ENCODE measurements at places on chromosomes 7 and 10.

DNA sequence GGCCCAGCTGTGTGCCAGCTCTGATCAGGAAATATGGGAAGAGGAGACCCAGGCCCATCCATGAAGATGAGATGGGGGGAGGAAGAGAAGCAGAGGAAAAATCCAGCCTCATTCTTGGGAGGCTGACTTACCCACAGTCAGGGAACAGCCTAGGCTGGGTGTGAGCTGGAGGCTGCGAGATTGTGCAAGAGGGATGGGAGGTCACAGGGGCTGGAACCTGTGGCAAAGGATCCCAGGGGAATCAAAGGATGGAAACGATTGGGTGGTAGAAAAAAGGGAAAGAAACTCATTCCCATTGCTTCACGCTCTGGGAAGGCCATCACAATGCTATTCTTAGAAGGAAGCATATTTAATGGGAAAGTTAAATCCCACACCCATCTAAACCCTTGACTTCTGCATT, 26.7 kb upstream of the CRHR2 start:
- DNase-seq: no peak

- DNase-seq: no peak
Observed at GRCh38 chr10:89861584-89862301, 160.4 kb downstream of the KIF20B start.

- DNase-seq: no peak
Observed at GRCh38 chr10:126597211-126597610, 73.3 kb downstream of the C10orf90 start.

- no peak for DNase-seq
Observed at GRCh38 chr7:49367072-49367471, 406.4 kb upstream of the VWC2 start.

GRCh38 chr10:14309593-14309992, 21.1 kb downstream of the FRMD4A start:
- no peak for DNase-seq

- no peak for DNase-seq
Observed at GRCh38 chr10:34549001-34549400, 266.1 kb downstream of the PARD3 start.

DNA sequence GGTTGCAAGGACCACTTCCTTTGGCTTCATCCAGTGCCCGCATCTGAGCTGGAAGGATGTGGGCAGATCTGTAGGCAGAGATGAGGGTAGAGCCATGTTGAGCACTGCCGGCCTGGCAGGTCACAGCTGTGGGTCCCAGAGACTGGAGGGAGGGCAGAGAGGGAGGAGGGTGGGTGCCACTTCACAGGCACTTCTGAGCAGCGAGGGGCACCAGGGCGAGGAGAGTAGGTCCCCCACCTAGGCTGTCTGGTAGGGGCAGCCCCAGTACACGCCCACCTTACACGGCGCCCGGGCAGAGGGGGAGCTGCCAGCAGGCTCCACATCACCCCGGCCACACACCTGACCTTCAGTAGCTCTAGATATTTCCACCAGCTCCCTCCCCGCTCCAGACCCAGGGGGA, 473.0 kb upstream of the FOXK1 start:
- DNase-seq: no peak

DNA sequence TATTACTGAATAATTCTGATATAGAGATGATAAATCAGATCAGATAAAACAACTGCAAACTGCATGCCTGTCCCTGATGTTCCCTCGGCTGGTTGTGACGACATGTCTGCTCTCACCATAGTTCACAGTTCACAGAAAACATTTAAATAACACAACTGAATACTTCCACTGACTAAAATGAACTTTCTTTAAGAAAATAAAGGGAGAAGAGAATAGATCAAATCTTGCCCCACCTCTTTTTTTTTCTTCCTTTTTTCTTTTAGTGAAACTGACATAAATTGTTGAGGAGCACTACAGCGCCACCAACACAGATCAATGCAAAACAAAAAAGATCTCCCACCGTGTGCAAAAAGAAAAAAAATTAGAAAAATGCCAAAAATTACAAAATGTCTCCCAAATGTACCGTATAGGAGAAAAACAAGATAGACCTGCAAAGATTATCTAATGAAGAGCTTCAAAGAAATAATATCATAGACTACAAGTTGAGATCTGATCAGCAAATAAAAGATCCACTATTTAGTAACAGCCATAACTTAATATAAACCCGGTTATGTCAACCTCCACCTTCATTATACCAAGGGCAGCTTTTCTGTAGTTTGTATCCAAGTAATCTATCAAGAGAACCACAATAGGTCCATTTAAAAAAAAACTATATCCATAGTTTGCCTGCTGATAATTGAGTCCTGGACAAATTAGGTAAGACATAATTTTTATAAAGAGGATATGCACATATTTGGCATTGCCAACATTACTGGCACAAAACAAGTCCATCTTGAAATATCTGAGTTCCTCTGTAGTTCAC, 30.7 kb upstream of the EPC1 start:
- no peak for DNase-seq

DNA sequence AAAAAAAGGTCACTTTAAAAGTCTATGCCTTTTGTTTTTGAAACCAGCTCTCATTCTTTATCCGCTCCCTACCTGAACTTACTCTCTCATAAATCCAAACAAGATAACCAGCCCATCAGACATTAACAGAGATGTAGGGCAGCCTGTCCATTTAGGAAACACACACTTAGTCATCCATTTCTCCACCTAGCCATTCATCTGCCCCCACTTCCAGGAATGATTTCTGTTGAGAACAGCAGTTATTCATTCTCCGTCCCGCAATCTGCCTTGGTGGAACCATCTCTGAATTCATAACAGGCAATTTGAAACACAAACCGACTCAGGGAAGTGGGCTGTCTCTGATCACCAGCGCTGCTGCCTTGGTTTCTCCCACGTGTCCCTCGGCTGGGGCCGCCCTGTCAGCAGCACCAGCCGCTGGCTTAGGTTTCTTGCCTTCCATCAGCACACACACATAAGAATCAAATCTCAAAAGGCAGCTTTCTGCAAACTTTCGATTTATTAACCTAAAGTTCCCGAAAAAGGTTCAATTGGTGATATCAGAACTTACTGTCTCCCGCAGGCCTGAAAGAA, 528.2 kb upstream of the NRP1 start:
- DNase-seq: no peak

DNA sequence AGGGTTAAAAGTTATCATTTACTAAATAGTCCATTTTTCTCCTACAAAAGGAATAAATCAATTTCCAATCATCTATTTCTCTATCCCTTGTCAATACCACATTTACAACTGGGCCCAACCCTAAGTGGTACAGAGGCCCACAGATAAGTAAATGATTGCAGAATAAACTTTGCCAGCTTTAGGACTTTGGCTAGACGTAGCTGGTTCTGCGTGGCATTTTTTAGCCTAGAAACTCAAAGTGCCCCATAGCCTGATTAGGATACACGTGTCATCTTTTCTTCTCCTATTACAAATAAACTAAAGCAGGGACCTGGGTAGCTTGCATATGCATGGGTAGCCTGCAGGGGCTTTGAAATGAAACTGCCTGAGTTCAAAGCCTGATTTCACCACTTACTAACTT, 56.4 kb downstream of the KLF6 start:
- no peak for DNase-seq

DNA sequence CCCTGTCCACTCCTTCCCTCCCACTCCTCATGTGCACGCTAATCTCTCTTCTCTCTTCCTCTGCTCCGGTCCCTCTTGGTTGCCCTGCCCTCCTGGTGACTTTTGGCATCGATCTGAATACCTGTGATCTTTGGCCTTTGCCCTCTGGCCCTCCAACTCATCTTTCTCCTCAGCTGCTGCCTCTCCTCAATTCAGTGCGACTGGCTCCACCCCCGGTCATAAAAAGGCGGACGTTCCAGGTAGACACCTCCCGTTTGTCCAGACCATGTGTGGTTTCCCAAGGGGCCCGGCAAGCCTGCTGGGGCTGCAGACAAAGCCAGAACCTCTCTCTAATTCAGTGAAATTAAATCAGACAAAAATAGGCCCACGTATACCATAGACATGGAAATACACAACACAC, 96.8 kb downstream of the COL13A1 start:
- DNase-seq: no peak

DNA sequence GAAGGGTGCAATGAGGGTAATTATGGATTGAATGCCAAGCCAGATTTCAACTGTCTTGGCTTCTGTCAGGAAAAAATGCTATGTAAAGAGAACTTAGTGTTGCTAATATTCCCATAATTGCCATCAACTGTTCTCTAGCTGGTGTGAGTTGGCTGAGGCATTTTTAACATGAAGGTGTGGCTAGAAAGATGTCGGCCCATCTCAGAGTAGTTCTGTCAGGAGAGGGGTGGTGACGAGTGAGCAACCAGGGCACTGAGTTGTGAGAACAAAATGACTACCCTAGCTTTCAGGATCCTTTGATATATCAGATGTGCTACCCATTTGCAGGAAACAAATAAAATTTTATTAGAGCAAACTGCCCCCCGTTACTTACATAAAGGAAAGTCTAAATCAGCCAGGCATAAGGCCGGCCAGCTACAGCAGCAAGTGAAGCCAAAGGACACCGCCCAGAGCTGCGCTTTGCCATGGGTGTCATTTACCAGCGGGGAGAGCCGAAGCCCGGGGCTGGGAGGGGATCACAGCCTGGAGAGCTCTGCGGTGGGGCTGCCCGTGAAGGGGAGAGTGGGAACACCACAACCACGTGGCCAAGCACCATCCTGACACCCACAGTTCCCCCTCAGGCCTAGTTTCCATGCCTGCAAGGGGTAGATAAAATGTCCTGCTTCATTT, 141.4 kb downstream of the ICA1 start:
- no peak for DNase-seq

DNA sequence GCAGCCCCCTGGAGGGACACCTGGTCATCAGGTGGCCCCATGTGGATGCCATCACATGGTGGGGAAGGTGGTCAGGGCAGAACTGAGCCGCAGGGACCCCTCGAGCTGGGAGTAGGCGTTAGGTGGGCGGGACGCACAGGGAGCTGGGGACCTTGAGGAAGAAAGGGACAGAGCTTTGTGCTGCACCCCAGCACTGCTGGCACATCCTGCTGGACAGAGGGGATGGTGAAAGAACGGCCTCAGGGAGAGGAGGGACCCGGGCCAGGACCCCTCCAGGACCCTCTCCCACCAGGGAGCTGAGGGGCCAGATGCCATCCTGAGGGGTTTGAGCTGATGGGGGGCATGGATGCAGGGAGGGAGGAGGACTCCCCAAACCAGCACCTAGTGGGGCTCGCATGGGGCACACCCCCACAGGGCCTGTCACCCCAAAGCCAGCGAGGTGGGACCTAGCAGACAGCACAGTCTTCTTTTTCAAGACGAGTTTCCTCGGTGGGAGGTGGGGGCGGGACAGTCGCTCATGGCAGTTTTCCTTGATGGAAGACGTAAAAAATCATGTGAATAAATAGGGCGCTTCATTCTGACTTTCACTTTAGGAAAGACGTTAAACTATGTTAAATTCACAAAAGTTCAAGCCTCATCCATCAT, 43.3 kb downstream of the STK32C start:
- DNase-seq: no peak

DNA sequence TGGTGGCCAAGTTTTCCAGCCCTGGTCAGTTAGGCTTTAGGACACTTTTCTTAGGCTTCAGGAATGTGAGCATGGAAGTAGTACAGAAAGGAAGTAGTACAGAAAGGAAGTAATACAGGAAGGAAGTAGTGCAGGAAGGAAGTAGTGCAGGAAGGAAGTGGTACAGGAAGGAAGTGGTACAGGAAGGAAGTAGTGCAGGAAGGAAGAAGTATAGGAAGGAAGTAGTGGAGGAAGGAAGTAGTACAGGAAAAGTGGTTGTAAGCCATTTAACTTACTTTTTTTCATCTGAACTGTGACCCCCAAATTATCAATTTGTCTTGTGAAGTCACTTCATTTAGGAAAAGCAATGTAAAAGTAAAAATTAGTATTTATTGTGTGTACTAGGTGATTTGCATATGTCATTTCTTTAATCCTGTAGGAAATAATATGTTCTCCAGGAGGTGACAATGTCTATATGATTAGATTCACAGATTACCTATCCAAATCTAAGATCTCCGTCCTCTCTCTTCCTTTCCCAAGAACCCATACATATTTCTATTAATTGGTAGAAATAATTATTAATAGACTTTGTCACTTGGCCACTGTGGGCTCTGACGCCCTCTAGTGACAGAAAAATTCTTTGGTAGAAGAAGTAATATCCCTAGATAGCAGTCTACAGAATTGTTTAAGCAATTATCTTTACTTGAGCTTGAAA, 3.9 kb upstream of the FAS start:
- DNase-seq: no peak

- DNase-seq: no peak
Observed at GRCh38 chr10:84784749-84785148, 456.4 kb downstream of the CCSER2 start.

GRCh38 chr7:47039089-47039648, 542.7 kb downstream of the TNS3 start:
- DNase-seq: no peak

DNA sequence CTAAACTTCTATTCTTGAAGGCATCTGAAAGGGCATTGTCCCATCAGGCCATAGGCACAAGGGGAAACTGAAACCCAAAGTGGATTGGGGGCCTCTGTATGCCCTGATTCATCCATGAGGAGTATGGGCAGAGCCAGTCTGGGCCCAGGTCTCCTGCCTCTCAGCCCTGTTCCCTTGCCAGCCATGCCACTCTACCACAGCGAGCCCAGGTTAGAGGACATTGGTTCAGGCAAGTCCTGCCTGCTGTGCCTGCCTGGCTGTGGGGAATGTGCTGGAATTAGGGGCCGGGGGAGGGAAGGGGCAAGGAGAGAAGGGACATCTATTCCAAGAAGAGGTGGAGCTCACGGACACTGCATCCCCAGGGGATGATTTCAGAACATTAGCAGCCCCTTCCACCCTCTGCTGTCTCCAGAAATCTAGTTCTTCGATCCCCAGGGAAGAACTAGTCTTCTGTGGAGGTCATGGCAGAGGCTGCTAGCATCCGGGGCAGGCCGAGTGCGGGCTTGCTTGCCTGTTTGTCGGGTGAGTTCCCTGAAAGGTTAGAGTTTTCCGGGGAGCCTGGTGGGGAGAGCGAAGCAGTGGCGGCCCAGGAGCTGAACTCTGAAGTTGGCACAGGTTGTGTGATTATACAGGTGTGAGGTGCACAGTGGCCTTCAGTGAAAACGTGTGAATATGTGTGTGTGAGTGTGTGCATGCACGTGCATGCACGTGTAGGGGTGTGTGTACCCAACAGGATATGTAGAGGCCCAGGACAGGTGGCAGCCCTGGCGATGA, 37.8 kb downstream of the TBATA start:
- DNase-seq: no peak

GRCh38 chr7:112143582-112143981, 62.6 kb downstream of the DOCK4 start:
- DNase-seq: no peak

DNA sequence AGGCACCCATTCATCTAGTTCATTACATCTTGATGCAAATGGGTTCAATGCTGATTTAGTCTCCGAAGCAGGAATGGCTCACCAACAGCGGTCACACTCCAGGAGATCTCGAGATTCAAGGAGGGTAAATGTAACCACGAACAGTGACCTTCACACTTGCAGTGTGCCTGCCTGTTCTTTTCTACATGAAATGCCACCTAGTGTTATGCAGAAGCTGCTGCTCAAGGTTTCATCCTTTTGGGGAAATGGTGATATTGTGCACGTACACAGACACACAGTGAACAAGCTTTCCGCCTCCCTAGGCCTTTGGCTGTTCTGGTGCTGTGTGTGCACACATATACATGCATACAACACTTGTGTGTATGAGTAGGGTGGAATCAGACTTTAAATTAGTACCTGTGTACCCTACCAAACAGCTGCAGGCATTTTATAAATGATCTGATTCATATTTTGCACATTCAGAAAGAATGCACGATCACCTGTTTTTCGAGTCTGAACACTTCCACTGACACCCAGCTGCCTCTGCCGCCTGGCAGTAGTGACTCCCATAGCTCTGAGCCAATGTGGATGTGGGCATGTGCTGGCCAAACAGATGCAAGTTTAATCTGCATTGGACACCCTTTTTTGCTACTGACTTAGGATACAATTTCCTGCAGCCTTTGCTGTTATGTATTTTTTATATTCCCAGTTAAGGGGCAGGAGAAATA, 100.5 kb downstream of the TACC2 start:
- DNase-seq: no peak

All from activated T-helper 1 cell treated with anti-CD3 and anti-CD28 coated beads, Interleukin-2, amount 50 U/mL, for 16 hours (primary cell).